ENCODE measurements at places on chromosomes 12 and 14. TPM values are rescaled to one million over a fixed set of nuclear protein-coding genes. Genes with fewer than 3 reads are reported as not detected.
A peak's percentile ranks its signal among the peaks of the same experiment; 100 is the strongest.

The CDKN3 gene
- total RNA-seq, result 20.1 TPM

The SERPINA10 gene
- not detected for total RNA-seq

The RAPGEF3 gene
- total RNA-seq, result 3.7 TPM

The CISTR gene
- not detected for total RNA-seq

The ETFBKMT gene
- 1.8 TPM for total RNA-seq

DNA sequence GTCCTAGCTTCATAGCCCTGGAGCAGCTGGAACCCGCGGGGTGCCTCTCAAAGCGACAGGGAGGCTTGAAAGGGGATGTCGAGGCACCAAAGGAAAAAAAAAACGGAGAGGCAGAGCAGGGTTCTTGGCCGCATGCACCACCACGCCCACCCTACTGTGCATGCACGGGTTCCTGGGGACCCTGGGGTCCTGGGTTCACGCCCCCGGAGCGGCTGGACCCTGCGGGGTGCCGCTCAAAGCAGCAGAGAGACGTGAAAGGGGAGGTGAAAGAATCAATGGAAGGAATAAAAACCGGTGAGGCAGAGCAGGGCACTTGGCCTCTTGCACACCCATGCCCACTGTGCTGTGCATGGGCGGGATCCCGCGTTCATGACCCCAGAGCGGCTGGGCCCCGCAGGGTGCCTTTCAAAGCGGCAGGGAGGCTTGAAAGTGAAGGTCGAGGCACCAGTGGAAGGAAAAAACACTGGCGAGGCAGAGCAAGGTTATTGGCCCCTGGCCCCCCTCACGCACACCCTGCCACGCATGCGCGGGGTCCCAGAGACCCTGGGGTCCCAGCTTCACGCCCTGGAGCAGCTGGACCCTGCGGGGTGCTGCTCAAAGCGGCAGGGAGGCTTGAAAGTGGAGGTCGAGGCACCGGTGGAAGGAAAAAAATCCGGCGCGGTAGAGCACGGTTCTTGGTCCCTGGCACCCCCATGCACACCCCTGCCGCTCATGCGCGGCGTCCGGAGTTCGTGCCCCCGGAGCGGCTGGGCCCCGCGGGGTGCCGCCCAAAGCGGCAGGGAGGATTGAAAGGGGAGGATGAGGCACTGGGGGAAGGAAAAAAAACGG is 318.5 kb downstream of the ALG10 start:
- DNase-seq, result no peak

GRCh38 chr14:47189911-47190484 is 485.4 kb downstream of the MDGA2 start:
- DNase-seq, result no peak

DNA sequence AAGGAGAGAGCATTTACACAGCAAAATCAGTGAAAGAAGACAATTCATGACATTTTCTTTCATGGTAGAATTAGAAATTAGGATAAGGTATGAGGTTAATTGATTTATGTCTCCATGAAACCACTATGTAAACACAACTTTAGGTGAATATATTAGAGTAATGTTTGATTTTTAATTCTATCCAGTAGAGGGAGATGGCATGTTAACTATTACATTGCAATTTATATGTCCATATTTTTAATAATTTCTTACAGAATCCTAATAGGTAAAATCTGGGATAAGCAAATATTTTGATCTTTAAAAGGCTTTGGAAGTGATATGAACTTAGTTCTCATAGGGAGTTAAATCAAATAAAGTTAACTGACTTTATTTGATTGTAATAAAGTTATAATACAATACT is 373.4 kb upstream of the PDE3A start:
- peak; percentile 6 for DNase-seq

DNA sequence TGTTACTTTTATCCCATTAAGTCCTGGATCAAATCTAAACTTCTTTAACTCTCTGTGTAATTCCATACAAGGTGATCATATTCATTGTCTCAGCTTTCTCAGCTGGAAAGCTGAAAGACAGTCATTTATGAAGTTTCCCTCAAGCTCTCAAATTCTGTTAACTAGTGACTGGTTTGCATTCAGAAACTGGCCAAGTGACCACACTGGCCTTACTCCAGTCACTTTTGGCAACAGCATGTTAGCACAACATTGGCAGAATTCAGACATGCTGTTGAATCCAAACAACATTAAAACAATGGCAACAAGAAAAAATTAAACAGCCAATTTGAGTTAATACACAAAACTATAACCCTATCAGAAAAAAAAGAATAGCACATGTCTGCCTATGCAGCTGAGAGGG is 343.3 kb downstream of the MDGA2 start:
- no peak for DNase-seq

DNA sequence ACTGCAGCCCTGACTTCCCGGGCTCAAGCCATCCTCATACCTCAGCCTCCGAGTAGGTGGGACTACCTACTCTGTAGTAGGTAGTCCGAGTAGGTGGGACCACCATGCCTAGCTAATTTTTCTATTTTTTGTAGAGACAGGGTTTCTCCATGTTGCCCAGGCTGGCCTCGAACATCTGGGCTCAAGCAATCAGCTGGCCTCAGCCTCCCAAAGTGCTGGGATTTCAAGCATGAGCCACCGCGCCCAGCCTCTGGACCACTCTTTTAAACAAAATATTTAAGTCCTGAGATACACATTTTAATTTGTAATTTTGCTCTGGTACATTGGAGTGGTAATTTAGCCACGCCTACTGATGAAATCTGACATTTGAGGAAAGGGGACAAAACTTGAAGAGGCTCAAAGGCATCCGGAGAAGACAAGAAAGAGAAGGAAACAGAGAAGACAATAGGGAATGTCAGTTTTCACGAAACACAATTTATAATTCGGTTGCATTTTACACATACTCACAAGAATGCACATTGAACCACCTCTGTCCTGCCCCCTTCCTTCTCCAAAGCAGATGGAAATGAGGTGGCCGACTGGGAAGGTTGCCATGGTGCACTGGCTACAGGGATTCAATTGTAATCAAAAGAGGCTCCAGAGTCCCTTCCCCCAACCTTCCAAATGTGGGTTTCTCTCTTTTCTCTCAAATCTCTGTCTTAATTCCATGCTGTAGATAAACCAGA is 9.7 kb upstream of the TUBA1A start:
- peak; percentile 91 for DNase-seq

GRCh38 chr14:76727384-76727783 is 33.9 kb upstream of the VASH1 start:
- no peak for DNase-seq

GRCh38 chr12:31773867-31774266 is 45.0 kb upstream of the AMN1 start:
- no peak for DNase-seq

DNA sequence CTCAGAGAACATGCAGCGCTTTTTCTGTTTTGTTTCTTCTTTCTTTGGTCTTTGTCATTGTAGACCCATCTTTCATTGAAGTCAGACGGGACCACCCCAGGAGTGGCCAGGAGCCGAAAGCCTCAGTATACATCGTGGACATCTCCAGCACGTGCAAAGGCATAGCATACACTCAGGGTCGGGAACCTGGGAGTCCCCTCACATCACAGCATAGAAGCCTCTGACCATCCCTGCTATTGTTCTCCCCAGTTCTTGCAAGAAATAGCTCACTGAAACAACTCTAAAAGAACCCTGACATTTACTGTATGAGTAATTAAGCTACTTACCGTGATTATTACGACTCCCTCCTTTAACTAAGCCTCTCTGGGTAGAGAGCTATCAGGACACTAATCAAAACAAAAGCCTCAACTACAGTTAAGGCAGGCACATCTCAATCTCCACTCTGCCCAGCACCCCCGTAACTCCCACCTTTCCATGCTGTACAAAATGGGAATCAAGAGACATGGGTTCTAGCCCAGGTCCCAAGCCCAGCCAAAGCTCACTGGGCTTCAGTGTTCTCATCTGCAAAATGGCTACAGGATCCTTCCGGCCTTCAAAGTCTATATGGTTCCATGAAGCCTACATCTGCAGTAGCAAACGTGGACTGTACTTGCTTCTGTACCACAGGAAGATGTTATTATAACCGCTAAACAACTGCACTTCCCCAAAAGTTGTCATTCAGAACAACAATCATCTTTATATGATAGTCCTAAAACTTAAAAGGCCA is 6.7 kb downstream of the CCDC88C start:
- no peak for DNase-seq

- no peak for DNase-seq
Measured at GRCh38 chr12:11962860-11963259, 107.9 kb upstream of the BCL2L14 start.

DNA sequence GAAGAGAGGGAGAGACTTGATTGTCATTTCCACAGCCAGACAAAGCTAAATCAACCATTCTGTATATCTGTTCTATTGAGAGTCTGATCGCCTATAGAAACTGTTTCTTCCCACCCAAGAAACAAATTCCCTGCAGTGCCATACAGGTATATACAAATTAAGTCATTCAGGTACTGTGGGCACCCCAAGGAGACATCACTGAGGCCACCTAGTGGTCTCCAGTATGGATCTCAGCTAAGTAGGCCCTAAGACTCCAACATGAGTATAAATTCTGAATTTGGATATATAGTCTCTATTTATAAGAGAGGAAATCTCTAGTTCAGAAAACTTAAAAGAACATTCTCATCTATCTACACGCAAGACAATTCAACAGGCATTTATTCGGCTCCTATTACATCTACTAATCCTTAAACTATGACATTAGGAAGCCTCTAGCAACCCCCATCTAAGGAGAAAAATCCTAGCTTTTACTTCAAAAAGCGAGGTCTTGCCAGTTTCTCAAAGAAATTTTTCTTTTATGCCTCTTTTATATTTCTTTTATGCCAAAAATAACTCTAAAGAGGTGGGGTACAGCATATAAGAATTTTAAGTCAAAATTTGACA is 62.6 kb downstream of the DCAF5 start:
- DNase-seq, result peak; percentile 64

- DNase-seq, result peak; percentile 84
Measured at GRCh38 chr14:59305231-59305630, 116.8 kb downstream of the DAAM1 start.

DNA sequence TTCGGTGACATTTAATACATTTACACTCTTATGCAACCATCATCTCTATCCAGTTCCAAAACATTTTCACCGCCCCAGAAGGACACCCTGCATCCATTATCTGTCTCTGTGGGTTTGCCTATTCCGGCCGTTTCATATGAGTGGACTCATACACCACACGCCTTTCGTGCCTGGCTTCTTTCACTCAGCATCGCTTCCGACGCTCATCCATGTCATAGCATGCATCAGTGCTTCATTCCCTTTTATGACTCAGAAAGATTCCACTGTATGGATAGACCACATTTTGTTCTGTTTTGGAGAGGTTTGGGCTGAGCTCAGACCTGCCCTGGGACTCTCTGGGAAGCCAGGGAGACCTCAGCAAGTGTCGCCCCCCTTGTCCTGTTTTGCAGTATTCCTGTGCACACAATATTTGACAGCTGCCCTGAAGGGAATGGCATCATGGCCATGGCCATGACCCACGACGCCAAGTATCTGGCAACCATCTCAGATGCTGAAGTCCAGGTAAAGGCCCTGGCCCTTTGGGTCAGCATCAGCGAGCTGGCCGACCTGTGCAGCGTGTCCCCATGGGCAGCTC is 23.8 kb downstream of the CFAP251 start:
- no peak for DNase-seq

DNA sequence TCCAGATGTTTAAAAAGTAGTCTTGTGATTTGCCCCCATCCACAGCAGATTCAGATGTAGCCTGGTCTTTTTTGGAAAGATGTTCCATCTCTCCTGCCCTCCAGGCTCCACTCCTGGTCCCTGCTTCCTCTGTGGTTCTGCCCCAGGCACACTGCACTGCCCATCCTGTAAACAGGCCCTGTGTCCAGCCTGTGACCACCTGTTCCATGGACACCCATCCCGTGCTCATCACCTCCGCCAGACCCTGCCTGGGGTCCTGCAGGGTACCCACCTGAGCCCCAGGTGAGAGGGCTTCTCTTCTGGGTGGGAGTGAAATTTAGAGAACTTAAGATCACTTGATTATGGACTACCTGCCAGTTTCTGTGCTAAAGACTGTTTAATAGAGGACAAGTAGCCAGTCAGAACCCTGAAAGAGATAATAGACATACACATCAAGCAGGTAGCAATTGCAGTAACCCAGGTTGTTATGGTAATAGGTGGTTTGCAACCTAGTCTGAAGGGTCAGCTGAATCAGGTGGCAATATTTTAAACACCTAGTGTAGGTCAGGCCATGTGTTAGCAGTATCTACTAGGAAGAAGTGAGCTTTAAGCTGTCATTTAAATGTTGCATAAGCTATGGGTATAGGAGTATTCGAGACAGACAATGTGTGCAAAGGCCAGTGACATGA is 2.1 kb downstream of the RNF31 start:
- DNase-seq, result no peak

DNA sequence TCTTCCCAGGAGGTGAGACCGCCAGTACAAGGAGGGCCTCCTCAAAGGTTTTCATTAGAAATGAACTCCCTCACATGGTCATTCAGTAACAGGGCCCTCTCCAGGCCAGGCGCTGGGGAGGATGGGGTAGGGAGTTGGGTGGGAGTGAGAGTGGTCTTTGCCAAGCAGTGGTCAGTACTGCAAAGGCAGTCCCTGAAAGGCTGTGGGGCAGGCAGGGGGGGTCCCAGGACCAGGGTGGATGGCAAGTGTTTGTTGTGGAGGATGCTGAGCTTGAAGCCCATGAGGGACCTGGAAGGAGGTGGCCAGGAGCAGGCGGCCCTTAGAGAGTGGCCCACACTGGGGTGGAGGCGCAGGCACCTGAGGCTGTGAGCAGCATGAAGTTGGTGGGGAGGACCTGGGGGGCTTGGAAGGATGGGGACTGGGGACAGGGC is 26.1 kb downstream of the CEP170B start:
- no peak for DNase-seq

DNA sequence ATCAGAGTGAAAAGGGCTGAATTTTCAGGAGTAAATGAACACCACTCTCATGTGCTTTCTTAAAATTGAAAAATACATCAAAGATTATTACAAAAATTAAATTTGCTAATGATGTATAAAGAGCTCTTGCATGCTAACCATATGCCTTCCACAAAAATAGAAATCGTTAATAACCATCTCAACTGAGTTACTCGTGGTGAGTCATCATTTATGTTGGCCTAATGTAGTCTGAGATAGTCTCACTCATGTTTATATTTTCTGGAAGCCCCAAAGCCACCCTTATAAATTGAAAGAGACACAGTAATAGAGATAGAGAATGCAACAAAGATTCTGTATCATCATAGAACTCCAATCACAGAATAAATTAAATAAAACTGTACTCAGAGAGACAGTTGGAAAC is 131.2 kb downstream of the KCNH5 start:
- no peak for DNase-seq

- DNase-seq, result no peak
Measured at GRCh38 chr12:121189619-121190155, 20.2 kb upstream of the P2RX4 start.

DNA sequence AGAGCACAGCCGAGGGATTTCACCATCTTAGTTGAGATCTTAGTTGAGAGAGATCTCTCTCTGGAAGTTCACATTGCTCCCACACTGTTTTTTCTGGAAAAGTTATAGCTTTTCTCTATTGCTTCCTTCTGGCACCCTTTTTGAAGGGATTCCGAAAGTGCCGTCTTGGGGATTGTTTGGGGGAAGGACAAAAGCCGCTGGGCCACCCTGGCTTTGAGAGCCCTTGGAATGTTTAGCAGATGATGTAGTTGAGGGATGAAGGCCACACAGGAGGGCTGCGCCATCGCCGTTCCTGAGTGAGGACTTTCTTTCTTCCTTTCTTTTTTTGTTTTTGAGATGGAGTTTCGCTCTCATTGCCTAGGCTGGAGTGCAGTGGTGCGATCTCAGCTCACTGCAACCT is 17.7 kb downstream of the PLEKHG3 start:
- DNase-seq, result no peak

GRCh38 chr14:57987596-57988300 is 121.9 kb upstream of the SLC35F4 start:
- no peak for DNase-seq

GRCh38 chr14:97177635-97178034 is 380.5 kb downstream of the VRK1 start:
- peak; percentile 2 for DNase-seq
